ENCODE measurements at places on chromosomes 3 and 15. TPM values are rescaled to one million over a fixed set of nuclear protein-coding genes. Genes with fewer than 3 reads are reported as not detected.
A peak's percentile ranks its signal among the peaks of the same experiment; 100 is the strongest.

The FMN1 gene
- total RNA-seq: 7.2 TPM

The MKRN2OS gene
- not detected for total RNA-seq

GRCh38 chr3:25424614-25425013, 3.4 kb upstream of the RARB start:
- no peak for ATAC-seq

DNA sequence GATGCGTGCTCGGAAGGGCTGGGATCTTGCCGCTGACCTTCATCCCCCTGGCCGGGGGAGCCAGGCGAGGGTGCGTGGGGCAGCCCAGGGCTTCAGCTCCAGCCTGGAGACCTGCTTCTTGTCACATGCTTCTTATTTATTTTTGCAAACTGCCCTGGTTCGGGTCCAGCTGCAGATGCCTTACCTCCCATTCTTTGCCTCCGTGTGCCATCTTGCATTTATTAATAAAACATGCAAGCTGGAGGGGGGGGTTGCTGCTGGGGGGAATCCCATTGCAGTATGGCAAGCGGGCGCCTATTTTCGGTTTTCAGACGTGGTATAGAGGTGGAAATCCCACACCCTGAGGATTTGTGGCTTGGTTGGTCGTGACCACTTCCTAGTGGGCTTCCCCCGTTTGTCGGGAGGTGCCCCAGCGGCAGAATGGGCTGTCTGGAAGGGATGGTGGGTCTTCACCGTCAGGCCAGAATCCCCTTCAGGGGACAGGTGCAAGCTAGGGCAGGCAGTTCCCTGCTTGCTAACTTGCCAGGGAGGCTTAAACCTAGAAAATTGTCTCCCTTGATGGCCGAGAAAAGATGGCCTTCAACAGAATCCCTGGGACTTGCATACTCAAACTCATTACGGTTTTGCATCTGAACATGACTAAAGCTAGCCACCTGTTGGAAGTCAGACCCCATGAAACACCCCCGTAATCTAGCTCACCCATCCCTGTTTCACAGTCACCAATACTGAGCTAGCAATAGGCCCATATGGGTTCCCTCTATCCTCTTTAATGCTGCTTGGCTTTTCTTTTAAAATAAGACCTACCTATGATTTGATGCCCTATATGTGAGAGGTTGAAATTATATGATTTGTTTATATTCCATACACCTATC, 569 bp downstream of the TMEM266 start:
- ATAC-seq: no peak

DNA sequence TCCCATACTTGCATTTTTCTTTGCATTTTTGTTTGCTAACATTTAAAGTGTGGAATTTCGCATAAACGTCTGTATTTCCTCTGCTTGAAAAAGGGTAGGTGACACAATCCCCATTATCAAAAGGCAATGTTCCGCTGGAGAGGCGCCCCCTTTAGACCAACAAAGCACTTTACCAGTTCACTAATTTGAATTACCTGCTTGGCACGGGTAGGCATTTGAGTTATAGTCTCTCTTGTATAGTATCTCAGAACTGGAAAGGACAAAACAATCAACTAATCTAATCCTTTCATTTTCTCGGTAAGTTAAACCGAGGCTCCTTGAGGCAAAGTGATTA, 775 bp upstream of the CCDC39 start:
- no peak for ATAC-seq

- no peak for ATAC-seq
Observed at GRCh38 chr3:171072432-171072831, 45.9 kb upstream of the SLC2A2 start.

DNA sequence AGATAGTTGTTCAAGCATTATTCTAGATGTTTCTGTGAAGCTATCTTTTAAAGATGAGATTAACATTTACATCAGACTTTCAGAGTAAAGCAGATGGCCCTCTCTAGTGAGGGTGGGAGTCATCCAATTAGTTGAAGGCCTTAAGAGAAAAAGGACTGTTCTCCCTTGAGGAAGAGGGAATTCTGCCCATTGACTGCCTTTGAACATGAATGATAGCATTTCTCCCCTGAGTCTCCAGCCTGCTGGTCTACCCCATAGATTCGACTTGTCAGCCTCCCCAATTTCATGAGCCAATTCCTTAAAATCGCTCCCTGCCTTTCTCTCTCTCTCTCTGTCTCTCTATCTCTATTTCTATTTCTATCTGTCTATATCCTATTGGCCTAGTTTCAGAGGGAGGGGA, 115.5 kb downstream of the EBLN2 start:
- ATAC-seq: no peak

GRCh38 chr3:58047826-58048225, 39.6 kb downstream of the FLNB start:
- ATAC-seq: peak; percentile 65
